SHP77 (cell line): ENCODE measurements at places on chromosomes 6 and 20.

DNA sequence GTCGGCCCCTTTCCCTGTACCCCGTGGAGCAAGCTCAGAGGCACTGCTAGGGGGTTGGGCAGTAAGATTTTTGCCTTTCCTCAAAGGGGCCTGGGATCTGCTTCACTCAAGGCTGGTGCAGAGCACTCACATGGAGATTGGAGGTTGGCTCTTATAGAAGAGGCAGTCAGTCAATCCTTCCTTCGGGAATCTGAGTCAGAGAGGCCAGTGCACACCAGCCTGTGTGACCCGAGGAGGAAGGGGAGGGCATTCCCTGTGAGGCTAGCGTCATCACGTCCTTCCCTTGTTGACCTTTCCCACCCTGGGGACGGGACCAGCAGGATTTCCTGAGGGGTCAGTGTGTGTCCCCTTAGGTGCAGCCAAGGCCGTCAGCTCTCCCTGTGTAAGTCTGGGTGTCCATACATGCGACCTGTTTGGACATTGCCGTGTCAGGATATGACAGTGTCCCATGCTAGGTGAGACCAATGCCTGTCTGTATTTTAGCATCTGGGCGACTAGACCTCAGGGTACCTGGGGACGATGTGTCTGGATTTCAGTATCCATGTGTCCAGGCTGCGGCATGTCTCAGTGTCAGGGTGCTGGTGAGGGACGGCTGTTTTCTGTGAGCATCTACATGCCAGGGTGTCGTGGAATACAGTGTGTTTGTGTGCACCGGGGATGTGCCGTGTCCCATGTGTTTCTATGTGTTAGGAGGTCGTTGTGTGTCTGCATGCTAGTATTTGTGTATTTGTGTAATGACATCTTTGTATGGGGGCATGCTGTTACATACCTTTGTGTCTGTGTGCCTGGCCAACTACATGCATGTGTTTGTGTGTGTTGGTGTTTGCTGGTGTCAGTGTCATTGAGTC lies 2.8 kb upstream of the ZNF512B start:
- DNase-seq: no peak

GRCh38 chr6:161631676-161632194 lies 357.9 kb upstream of the AGPAT4 start:
- DNase-seq: no peak

DNA sequence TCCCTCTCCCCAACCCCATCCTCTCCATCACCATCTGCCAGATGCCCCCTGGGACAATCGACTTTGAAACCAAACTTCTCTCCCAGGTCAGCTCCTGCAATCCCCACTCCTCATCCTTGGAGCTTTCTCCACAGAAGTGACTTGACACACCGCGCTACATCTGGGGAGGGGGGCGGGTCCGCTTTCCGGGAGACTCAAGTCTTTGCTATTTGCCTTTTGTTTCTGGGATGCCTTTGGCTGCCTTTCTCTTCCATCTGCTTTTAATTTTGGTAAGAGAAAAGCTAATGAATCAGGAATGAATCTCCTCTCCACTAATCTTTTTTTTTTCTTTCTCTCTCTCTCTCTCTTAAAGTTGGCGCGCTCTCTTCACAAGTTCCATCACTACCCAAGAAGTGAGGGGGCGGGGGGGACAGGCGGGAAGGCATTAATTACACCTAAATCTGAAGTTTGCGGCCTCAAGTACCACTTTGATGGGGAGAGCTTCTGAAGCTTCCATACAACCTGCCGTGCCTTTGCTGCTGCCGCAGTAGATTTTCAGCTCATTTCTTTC lies 664 bp upstream of the TPBG start:
- DNase-seq: no peak

- DNase-seq: peak; percentile 50
These were observed 133.3 kb downstream of the ELOVL4 start for GRCh38 chr6:79813854-79814709.

- peak; percentile 25 for DNase-seq
These were observed 171.6 kb upstream of the FBXL4 start for GRCh38 chr6:99119109-99120031.

DNA sequence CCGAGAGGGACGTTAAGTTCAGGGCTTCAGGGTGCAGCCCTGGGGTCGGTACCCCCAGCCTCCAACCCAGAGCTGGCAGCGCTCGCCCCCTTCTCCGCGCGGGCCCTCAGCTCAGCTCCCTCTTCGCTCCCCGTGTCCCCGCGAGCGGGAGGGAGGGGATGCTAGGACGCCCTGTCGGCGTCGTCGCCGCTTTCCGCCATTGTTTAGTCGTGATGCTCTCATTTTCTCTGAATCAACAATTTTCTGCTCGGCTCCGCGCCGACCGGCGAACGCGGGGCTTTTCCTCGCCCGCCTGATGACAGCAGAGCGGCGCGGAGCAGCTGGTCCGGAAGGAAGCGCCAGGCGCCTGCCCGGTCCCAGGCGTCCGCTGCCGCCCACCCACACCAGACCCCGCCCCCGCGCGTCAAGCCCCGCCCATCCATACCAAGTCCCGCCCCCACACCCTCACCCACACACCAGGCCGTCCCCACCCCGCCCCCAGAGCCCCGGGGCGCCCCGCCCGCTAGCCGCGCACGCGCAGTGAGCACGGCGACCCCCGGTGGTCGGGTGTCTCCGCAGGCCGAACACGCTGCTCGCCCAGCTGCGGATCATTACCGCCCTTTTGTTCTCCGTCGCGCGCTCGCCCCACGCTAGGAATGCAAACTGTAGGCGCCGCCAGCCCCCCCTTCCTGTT lies 50.1 kb upstream of the SLC32A1 start:
- no peak for DNase-seq

- DNase-seq: no peak
These were observed 141.3 kb downstream of the PRL start for GRCh38 chr6:22155551-22155950.

DNA sequence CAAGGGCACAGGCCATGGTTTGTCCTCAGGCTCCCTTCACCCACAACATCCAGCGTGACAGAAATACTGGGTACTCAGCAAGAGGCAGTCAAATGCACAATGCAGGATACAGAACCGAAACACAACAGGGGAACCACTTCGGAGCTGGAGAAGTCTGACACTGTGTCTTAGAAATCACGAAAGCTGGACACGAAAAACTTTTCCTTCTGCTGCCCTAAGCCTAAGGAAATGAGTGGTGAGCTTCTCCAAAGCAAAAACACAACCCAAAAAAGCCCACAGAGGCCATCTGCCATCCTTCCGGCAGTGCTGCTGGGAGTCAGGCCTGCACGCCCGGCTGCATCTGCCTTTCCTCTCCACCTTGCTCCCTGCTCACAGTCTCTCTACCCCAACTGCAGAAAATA lies 106.3 kb downstream of the SLC23A2 start:
- no peak for DNase-seq

GRCh38 chr6:88492824-88493223 lies 326.7 kb upstream of the CNR1 start:
- peak; percentile 26 for DNase-seq

GRCh38 chr20:15422966-15423365 lies 1085.6 kb upstream of the FLRT3 start:
- DNase-seq: no peak

DNA sequence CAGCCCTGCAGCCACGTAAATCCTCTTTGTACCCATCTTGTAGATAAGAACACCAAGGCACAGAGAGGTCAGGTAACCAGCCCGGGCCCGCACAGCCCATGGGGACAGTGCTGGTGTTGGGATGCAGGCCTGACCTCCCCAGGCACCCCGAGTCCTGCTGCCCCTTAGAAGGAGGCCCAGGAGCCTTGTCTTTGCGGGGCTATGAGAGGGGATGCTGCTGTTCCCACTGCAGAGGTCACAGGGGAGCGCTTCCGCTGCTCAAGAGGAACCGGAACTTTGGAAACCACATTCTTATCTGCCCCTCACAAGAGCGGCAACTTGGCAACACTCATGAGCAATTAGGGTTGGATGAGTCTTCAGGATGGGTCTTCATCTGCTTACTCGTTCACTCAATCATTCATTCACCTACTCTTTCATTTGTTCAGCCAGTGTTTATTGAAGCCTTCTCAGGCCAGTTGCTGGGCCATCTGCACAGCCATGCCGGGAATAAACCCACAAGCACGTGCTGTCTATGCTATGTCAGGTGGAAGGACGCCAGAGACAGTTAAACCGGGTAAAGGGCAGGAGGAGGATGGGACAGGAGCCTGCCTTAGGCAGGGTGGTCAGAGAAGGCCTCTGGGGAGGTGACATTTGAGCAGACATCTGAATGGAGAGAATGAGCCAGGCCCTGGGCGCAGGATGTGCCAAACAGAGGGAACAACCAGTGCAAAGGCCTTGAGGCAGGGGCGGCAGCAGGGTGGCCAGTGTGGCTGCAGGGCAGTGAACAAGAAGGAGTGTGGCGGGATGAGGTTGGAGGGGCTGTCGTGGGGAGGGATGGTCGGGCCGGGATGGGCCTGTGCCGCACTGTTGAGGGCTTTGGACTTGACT lies 60.8 kb downstream of the RBM38 start:
- DNase-seq: no peak

GRCh38 chr20:5657190-5657875 lies 92.9 kb upstream of the SHLD1 start:
- DNase-seq: peak; percentile 30

DNA sequence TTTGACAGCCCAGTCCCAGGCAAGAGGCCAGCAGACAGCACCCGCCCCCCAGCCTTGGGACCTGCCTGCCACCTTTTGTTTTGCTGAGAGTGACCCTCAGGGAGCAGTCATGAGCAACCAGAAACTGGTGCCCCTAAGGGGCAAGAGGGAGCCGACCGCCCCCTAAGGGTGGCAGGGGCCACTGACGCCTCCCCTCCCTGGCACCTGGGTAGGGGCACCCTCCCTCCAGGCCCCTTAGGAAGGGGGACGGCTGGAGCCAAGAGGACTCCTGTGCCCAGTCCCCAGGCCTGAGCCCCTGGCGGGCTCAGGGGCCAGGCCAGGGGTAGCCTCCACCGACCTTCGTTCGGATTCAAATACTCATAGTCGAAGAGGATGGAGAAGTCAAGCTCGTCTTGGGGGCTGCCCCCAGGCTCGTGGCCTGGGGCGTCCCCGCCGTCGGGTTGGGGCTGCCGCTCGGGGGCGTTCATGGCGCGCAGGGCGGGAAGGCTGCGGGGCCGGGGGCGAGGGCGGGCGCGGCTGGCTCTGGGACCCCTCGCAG lies 417 bp downstream of the NFATC2 start:
- DNase-seq: peak; percentile 18

DNA sequence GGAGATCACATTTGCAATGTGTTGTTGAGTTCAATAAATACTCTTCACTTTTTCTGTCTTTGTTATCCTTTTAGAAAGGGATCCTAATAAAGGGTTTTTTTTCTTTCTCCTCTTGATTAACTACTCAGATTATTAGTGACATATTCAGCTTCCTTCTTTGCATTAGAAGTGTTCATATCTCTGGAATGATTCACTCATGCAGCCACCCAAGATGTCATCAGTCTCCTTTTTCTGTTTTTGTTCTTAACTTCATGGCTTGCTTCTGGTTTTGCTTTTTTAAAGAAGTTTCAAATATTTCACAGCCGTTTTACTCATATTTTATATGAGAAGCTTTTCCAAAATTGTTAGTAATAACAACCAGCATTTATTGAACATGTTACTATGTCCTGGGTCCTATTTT lies 187.6 kb downstream of the TMEM242 start:
- DNase-seq: no peak

DNA sequence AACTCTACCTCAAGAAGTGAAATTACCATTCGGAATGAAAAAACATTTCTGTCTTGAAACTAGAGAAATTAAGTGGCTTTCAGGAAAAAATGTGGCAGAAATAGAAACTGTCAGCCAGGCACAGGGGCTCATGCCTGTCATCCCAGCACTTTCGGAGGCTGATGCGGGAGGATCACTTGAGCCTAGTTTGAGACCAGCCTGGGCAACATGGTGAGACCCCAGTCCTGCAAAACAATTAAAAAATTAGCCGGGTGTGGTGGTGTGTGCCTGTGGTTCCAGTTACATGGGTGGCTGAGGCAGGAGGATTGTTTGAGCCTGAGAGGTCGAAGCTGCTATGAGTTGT lies 7.1 kb upstream of the TMEM181 start:
- no peak for DNase-seq

- no peak for DNase-seq
These were observed 51.2 kb upstream of the RANBP9 start for GRCh38 chr6:13762611-13763441.

DNA sequence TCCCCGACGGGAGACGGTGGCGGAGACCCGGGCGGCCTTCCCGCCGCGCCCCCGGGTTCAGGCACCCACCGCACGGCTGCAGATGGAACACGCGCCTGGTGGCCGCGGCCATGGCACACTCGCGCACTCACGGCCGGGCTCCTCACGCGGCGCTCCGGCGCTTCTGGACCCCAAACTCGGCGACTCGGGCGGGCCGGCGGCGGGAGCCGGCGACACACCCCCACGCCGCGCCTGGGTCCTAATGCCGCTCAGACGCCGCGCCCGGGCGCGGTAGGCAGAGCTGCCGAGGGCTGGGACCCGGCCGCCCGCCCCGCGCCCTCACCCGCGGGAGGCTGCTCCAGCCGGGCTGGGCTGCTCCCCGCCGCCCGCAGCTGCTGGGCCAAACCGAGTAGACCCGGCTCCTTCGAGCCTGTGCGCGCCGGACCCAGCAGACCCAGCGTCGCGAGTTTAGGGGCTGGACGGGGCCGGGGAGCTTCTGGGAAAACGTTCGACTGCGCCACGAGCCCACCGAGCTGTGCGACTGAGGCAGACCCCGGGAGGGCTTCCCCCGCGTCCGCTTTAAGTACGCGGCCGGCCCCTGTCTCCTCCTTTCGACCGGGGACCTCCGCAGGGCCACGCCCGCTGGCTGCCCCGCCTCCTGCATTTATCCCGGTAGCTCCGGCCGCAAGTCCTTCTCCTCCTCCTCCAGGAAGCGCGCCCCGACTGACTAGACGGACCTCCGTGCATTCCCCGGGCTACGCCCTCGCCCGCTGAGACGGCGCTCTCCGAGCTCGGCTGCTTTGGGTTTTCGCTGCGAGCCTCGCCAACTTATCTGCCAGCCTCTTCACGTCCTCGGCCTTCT lies at the start of gene SLC4A11:
Gene SLC4A11 (minus strand): TSS at position 165 of the 841 bp plus-strand sequence. CDS start 53 bp downstream, at position 112.
- DNase-seq: peak; percentile 54

DNA sequence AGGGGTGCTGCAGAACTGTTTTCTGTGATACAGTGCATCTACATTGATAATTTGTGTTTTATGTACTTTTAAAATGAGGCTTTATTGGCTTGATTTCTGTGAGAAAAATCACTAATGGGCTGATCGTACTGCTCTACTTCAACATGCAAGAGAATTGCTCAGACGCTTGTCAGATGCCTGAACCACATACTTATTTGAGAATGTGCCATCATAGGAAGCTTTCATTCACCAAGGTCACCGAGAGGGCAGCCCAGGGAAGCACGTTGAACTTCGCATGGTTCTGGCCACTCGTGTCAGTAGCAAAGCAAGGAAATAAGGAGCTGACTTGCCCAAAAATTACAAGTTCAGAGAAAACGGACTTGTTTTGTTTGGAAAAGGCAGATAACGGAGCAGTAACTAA lies 168.5 kb upstream of the AKAP12 start:
- no peak for DNase-seq

GRCh38 chr20:64230461-64231145 lies 24.9 kb upstream of the PCMTD2 start:
- DNase-seq: no peak

DNA sequence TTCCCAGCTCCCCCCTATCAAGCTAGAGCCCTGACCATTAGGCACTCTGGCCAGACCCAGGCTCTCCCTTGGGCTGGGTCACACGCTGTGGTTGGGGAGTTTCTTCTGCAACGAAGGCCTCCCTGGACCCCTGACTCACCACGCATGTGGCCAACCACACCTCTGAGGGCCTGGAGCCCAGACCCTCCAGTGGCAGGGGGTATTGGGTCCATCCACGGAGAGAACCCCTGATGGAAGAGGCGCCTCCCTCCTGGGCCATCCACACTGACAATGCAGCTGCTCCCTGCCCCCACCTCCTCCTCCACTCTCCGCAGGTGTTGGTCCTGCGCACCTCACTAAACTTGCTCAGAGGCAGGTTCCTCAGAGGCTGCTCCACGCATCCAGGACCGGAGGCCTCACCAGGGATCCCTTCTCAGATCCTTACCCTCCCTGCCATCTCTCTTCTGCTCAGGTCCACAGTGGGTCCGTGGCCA lies 125.4 kb downstream of the RNASET2 start:
- DNase-seq: no peak
